T-helper 22 cell (primary cell): ENCODE measurements at places on chromosomes 1 and 21.

DNA sequence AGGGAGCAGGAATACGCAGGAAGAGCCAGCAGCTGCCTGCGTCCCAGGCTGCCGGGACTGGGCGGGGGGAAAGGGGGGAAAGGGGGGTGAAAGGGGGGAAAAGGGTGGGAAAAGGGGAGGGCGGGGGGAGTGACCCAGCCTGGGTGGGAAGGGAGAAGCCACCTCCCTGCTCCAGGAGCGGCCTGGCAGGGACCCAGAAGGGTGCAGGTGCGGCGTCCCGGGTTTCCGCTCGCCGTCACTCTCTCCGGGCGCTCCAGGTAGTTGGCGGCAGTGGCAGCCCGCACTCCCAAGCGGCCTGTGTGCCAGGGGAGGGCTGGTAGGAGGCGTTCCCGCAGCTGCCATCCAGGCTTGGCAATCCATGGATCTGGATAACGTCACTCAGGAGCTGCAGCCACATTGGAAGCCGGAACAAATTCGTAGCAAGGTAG lies 141.0 kb upstream of the NGF start:
- DNase-seq, result no peak

DNA sequence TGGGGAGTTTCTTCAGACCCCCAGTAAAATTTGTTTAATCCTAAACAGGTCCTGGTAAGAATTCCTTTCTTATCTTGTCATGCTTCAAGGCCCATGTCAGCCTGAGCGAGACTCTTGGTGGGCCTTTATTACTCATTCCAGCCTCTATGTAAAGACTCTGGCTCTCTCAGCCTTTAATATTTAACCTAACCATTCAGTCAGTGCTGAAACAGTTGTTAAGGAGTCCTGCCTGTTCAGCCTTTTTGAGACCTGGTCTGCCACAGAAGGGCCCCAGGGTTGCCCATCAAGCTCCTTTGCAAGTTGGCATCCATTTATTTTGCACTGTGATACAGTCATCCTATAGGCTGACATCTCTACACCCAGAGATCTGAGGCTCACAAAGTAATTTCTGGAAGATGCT lies 107.7 kb upstream of the VANGL1 start:
- no peak for DNase-seq

DNA sequence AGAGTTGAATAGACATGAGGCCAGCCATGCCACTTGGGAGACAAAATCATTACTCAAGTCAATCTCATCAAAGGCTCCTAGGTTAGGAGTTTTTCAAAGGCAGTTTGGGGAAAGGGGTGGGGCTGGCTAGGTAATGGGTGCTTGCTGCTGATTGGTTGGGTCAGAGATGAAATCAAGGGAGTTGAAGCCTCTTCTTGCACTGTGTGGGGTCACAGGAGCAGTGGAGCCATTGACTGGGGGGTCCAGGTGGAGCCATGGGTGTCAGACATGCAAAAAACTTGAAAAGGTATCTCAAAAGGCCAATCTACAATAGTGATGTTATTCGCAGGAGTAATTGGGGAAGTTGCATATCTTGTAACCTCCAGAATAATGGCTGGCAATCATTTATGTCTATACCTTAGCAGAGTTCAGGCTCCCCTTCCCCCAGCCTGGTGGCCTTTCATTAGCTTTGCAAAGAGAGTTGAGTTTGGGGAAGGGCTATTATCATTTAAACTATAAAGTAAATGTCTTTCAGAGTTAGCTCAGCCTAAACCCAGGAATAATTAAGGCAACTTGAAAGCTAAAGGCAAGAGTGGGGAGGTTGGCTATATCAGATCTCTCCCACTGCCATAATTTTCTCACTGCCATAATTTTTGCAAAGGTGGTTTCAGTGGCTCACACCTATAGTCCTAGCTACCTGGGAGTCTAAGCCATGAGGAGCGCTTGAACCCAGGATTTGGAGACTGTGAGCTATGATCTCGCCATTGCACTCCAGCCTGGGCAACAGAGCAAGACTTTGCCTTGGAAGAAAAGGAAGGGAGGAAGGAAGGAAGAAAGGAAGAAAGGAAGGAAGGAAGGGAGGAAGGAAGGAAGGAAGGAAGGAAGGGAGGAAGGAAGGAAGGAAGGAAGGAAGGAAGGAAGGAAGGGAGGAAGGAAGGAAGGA lies 7.8 kb upstream of the PINK1 start:
- DNase-seq, result no peak

- no peak for DNase-seq
Measured at GRCh38 chr21:34182436-34182835, 109.1 kb downstream of the MRPS6 start.

GRCh38 chr1:180157576-180158057 lies 2.9 kb downstream of the QSOX1 start:
- DNase-seq, result no peak

- DNase-seq, result no peak
Measured at GRCh38 chr1:16967095-16967575, 13.3 kb downstream of the MFAP2 start.
